Epithelial cell of proximal tubule (primary cell): ENCODE measurements at places on chromosomes 4 and X.

DNA sequence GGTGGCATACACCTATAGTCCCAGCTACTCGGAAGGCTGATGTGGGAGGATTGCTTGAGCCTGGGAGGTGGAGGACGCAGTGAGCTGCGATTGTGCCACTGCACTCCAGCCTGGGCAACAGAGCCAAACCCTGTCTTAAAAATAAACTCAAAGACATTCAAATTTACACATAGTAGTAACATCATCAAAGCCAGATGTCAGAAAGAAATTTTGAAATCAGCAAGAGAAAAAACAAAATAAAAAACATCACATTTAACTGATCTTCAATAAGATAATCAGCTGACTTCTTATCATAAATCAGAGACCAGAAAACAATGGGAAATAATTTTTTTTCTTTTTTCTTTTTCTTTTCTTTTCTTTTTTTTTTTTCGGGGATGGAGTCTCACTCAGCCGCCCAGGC, 78.9 kb upstream of the ZCCHC13 start:
- no peak for DNase-seq

- DNase-seq = no peak
These were observed 41.1 kb upstream of the DCAF8L1 start for GRCh38 chrX:28022371-28022770.

DNA sequence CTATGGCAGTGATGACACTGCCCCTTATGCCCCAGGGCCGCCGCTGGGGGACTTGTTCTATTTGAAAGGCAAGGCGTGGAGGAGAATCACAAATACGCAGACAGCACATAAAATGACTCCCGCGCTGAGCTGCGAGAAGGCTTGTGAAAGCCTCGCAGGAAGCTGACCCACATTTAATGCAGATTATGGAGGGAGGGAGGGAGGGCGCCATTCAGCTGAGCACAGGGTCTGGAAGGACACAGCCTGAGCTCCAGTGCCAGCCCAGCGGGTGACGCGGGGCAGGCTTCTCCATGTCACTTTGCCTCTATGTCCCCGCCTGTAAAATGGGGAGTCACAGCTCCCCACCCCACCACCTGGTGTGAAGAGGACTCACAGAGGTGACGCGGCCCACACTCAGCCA, 14.3 kb downstream of the ABLIM2 start:
- no peak for DNase-seq

DNA sequence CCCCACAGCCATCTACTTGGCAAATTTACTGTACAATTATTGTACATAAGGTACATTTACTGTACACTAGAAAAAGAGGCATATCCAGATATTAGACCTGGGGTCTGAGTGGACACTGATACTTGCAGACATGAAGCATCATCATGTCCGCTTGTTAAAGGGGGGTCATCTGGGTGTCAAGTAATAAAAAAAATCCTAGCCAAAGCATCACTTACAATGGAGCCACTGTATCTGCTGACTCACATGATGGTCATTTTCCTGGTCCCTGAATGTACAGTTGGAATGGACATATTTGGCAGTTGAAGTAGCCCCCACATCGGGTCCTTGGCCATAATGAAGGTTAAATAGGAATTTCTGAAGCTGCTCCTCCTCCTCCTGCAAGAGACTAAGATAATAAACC, 228.8 kb downstream of the THOC2 start:
- DNase-seq = no peak

DNA sequence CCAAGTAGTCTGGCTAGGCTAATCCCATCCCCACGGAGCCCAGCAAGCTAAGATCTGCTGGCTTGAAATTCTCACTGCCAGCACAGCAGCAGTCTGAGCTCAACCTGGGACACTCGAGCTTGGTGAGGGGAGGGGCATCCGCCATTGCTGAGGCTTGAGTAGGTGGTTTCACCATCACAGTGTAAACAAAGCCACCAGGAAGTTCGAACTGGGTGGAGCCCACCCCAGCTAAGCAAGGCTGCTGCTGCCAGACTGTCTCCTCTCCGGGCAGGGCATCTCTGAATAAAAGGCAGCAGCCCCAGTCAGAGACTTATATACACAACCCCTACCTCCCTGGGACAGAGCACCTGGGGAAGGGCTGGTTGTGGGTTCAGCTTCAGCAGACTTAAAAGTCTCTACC, 639.6 kb downstream of the IQCM start:
- DNase-seq = no peak

GRCh38 chr4:110702326-110702725, 79.4 kb upstream of the PITX2 start:
- no peak for DNase-seq

DNA sequence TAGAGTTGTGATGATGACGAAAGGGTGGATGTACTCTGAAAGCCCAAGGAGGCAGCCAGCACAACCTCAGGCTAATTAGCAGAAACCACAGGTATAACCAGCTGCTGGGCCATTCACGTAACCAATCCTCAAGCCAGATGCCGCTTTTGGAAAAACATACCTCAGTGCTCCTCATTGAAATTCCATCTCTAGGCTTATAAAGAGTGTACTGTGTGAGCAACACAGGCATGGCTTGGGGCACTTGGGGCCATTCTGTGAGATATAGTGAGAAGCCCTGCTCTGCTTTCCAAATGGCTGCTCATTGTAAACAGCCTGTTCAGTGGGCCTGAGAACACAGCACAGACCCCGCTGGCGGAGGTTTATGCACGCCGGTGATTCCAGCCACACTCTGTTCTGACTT, 182.1 kb upstream of the HHIP start:
- DNase-seq = no peak

- DNase-seq = no peak
These were observed 159.4 kb downstream of the TRAM1L1 start for GRCh38 chr4:116925900-116926457.

DNA sequence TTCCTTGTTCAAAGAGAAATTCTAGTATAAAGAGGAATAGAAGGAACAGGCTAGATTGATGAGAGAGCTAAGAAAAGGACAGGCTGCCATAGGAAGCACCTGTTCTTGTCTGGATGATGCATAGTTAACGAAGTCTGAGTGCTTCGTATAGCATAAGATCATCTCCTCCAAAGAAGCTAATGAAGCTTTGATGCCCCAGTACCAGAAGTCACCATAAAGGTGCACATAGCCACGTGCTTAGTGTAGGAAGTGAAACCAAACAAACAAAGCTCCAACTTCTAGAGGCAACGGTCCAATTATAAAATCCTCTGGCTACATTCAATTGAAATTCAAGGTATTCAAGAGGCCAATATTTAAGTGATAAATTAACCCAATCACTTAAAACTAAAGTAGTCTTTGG, 31.0 kb downstream of the AFAP1 start:
- DNase-seq = no peak

DNA sequence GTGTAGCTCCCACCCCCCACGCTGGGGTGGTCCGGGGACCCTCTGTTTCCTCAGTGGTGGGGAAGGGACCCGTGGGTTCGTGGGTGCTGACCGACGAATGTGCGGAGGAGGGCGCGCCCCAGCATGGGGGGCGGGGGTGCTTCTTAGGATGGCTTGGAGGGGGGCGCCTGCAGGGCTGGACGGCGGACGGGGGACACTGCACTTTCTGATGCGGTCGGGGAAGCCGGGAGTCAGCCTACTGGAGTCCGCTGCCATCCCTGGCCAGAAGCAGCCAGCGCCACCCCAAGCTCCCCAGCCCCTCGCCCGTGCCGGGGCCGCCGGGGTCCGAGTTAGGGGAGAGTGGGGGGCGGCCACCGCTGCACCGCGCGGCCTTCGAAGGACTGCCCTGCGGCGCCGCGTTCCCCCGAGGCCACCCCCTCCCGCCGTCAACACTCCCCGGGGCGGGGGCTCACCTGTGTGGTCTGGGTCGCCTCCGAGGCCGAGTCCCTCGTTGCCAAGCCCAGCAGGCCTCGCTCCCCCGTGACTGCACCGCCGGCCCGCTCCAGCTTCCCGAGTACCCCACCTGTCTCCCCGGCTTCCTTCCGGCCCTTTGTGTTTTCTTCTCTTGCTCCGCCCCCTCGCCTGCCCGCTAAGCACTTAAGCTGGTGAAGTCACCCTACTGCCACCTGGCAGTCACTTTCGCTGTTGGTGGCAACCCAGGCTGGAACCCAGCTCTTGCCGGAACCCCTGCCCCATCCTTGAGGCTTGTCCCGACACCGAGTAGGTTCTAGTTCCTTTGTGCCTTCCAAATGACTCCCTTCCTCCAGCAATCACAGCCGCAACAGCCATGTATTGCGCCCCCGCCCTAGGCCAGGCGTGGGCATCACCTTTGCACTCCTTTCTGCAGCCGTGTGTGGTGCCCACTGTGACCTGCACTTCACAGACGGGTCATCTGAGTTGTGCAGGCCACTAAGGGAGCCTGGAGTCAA, at the start of gene OCIAD2:
TSS of gene OCIAD2 (minus strand) at position 569 of the 968 bp plus-strand sequence. CDS start 2,225 bp downstream, outside the sequence.
- no peak for DNase-seq

DNA sequence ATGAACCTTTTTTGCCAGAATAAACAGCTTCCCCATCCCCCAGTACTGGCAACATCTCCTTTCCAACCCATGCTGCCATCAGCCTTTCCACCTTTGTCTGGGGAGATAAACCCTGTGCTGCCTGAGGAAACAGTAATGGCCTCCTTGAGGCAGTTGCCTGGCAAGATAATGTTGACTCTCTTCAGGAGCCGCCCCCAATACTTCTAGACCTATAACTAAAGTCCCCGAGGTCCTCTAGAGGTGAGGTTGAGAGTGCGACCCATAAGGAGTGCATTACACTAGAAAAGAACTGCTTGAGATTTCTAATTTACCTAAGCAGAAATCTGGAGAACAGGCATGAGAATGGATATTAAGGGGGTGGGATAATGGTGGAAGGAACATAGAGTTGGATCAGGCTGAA, 963.2 kb upstream of the PCDH7 start:
- DNase-seq = no peak

DNA sequence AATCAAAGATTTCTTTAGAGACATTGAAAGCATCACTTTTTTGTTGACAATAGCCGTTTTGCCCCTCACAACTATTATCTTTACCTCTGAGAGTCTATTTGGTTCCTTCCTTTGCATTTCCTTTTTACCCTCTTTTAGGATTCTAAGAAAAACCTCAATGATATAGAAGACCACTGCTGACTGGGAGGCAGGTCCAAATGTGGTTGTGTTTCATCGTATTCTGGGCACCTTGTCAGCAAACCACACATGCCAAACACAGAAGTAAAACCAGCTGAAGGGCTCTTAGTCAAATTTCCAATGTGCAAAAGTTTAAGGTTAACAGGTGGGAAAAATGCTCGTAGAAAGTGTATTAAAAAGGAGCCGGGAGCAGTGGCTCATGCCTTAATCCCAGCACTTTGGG, 5.1 kb upstream of the PRMT9 start:
- DNase-seq = no peak

DNA sequence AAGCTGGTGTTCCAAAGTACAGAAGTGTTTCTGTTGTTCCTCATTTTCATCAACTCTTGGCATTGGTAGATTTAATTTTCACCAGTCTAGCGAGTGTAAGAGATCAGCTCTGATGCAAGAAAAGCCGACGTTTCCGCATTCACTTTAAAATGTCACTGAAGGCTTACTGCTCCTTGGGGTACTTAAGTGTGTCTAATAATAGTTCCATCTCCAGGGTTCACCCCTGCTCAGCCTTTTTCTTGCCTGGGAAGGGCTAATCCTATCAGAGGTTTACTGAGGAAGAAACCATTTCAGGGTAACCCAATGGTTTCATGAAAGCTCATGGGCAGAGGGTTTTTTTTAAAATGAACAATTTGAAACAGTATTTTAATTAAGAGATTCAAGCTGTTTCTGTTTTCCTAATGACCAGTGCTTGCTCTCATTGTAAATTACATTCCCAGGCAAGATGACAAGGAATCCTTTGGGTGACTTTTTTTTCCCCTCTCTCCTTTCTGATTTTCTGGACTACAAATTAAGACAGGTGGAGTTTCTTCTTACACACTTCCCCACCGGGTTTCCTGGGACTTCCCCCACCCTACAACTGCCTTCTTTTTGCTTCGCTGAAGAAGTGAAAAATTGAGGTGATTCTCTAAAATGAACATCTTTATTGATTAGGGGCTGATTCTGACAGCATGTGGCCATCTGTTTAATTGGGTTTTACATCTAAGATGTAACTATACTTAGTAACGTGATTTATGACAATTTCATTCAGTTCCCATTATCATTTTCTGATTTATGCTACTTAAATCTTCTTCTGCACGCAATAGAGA, 78.7 kb upstream of the CBLL2 start:
- no peak for DNase-seq

DNA sequence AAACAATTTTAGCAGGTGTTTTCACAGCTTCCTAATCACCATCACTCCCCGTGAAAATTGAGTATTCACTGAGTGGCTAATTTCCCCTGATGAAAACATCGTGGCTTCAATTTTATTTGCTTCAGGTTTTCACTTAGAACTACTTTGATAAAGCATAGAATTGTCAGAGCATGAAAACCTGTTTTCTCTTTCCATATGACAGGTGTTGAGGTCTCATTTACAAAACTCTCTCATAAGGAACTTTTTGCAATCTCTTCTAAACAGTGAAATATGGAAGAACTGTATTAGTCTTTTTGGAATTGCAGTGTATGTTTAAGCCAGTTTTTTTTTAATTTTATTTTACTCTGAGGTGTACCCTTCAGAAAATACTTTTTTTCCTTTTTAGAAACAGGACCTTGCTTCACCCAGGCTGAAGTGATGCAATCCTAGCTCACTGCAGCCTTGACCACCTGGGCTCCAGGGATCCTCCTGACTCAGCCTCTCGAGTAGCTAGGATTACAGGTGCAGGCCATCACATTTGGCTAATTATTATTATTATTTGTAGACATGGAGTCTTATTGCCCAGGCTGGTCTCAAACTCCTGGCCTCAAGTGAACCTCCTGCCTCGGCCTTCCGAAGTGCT, 111.2 kb upstream of the RAPGEF2 start:
- DNase-seq = no peak

DNA sequence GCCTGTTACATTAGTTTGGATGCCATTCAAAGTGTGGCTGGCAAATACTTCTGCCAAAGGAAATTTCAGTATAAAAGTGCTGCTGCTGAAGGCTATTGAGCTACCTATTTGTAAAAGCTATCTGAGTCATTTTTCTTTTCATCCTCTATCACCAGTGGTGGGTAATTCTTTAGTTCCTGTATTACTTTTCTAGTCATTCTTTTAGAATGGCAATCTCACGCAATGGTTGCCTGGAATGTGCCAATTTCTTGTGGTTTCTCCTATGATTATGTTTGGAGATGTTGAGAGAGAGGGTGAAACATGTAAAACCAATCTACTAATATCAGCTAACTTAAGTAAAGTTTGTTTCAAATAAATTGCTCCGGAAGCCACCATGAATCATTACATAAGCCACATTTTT, 685.0 kb downstream of the RAPGEF2 start:
- no peak for DNase-seq

DNA sequence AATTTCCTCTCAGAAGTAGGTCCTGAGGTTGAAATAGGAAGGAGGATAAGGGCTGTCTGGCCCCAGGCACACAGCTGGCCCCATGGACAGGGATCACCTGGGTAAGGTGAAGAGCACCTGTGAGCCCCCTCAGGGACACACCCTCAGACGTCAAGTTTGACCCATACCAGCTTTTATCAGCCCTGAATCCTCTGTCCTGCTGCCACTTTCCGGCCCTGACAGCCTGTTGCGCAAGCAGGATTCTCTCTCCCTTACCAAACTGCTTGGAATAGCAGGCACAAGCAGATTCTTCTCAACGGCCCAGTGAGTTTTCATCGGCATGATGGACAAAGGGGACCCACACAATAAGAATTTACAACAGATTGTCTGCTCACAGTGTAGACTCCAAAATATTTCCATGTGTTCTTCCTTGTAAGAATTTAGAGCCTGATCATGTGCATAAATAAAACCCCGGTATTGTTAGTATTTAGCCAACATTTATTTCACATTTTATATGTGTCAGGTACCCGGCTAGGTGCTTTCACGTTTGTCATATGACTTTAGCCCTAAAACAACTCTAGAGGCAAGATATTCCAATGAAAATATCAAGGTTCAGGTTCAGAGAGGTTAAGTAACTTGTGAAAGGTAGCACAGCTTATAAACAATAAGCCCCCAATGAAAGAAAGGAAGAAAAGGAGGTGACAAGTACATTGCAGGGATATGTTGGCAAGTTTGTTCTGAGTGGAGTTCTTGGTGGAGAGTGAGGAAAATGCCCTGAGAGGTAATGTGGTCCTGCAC, 107.2 kb upstream of the KIT start:
- DNase-seq = no peak
